ENCODE measurements at places on chromosomes 7 and 10.

DNA sequence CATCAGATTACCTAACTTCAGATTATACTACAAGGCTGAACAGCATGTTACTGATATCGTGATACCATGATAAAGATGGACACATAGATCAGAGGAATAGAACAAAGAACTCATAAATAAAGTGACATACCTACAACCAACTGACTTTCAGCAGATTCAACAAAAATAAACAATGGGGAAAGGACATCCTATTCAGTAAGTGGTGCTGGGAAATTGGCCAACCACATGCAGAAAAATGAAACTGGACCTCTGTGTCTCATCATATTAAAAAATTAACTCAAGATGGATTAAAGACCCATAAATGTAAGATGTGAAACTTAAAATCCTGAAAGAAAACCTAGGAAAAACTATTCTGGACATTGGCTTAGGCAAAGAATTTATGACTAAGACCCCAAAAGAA is 158.6 kb downstream of the ZEB1 start:
- DNase-seq = no peak

DNA sequence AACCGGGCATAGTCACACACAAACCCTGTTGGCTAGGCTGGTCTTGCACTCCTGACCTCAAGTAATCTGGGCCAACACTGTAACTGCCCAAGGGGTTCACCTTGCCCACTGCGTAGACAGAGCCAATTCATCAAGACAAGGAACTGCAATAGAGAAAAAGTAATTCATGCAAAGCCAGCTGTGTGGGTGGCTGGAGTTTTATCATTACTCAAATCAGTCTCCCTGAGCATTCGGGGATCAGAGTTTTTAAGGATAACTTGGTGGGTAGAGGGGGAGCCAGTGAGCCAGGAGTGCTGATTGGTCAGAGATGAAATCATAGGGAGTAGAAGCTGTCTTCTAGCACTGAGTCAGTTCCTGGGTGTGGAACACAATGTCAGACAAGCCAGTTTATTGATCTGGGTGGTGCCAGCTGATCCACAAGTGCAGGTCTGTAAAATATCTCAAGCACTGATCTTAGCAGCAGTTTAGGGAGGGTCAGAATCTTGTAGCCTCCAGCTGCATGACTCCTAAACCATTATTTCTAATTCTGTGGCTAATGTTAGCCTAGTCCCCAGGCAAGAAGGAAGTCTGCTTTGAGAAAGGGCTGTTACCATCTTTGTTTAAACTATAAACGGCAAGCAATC is 15.6 kb upstream of the FXYD4 start:
- peak; percentile 53 for DNase-seq

DNA sequence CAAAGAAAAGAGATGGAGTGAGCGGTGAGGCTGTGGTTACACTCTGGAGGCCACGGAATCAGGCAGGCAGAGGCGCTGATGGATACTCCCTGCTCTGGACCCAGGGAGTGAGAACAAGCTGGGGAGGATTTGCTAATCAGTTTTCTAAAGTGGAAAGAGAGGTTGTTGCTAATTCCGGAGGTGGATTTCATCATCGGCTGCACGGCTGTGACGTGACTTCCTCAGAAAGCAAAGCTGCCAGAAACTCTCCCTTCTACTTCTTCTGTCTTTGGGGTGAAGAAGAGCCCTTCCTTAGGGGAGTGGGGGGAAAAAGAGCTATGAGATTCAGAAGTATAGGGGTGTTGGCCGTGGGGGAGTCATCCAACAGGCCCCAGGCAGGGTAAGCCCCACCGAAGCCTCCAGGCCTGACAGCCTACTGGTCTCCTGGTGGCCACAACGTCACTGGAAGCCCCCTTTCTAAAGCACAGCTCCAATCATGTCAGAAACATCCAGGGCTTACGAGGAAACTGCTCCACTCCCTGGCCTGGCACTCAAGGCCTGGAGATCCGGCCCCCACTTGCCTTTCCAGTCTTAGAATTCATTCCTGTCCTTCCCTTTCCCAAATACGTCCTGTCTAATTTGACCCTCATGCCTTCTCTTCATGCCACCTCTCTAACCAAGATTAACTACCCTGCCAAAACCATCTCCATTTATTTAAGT is 114.5 kb downstream of the HIP1 start:
- DNase-seq = peak; percentile 79

GRCh38 chr7:11213266-11213665 is 239.6 kb downstream of the PHF14 start:
- DNase-seq = no peak

DNA sequence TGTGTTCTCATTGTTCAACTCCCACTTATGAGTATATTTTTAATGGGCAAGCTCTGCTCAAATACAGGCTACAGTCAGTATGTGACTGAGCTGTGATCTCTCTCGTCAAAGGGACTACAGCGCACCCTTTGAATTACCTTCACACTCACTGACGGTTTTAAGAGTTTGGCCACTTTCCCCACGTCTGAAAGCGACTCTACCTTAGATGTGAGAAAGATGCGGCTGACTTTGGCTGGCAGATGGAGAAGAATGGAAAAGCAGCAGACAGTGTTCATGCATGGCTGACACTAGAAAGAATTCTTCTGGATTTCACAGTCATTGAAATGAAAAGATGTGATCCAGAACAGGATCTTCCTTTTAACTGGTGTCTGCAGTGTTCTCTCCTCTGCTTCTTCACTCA is 2.0 kb upstream of the ATRNL1 start:
- no peak for DNase-seq

DNA sequence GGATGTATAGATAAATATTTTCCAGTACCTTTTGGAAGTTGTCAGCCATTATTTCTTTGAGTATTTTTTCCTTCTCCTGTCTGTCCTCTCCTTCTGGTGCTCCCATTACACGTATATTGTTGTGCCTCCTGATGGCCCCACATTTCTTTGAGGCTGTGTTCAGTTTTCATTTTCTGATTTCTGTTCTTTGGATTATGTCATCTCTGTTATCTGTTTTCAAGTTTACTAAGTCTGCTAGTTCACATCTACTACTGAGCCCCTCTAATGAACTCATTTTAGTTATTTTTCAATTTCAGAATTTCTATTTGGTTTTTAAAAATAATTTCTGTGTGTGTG is 16.3 kb downstream of the RBM33 start:
- no peak for DNase-seq

DNA sequence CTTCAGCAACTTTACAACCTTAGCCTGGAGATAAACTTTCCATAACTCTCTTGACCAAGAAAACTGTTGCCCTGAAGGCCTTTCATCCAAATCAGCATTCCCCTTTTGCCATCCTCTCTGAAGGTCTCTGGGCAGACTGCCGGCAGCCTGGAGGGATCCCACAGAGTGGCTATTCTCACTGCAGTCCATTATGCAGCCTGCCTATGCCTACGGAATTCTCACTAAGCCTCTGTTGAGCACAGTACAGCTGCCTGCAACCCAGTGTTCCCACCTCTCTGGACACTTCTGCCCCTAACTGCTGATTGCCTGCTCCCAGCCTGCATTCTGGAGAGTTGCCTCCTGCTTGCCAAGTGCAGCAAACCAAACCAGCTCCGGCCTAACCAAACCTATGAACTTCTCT is 548.9 kb upstream of the STEAP1 start:
- no peak for DNase-seq

DNA sequence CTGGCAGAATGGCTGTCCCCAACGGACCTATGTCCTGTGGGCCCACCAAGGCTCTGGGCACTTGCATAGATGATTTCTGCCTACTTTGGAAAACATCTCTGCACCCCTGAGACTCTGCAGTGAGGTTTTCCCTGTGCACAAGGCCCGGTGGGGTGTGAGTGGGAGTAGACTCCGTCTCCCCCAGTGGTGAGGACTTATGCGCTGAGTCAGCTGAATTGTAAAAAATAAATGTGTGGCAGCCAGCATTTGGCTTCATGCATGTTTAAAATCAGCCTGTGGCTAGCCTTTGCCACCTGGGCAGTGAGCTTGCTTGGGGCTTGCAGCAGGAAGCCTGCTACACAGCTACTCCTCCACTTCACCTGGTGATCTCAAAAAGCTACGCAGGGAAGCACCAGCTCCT is 139.3 kb upstream of the WDR11 start:
- no peak for DNase-seq

DNA sequence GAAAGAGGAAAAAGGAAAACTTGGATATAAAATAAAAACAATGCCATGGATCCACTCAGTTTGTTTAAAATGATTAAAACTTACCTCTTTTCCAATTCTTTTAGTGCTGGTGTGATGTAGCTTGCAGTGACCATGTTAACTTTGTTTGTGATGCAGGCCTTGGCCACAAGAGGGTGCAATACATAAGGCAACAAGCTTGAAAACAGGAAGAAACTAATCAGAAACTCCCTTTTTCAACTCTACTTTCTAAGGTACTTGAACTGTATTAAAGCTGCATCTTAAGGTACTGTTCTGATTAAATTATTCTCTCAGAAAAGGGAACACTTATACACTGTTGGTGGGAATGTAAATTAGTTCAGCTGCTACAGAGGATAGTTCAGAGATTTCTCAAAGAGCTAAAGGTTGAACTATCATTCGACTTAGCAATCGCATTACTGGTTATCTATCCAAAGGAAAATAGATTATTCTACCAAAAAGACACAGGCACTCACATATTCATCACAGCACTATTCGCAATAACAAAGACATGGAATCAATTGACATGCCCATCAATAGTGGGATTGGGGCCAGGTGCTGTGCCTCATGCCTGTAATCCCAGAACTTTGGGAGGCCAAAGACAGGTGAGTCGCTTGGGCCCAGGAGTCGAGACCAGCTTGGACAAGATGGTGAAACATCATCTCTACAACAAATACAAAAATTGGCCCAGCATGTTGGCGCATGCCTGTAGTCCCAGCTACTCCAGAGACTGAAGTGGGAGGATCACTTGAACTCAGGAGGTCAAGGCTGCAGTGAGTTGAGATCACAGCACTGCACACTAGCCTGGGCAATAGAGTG is 50.9 kb downstream of the AASS start:
- peak; percentile 90 for DNase-seq

- DNase-seq = no peak
These were observed 63.2 kb downstream of the KAT6B start for GRCh38 chr10:74889662-74889998.

DNA sequence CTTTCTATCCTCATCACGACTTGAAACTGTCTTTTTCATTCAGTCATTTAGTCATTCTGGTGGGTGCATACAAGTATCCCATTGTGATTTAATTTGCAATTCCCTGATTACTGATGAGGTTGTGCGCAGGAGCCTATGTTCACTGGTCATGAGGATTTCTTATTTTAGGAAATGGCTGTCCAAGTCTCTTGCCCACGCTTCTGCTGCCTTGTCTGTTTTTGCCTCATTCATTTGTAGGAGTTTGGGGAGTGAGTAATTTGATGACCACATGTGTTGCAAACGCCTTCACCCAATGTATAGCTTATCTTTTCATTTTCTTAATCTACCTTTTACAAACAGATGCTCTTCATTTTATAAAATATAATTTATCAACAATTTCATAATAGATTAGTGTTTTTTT is 127.3 kb downstream of the ARHGAP22 start:
- DNase-seq = no peak

DNA sequence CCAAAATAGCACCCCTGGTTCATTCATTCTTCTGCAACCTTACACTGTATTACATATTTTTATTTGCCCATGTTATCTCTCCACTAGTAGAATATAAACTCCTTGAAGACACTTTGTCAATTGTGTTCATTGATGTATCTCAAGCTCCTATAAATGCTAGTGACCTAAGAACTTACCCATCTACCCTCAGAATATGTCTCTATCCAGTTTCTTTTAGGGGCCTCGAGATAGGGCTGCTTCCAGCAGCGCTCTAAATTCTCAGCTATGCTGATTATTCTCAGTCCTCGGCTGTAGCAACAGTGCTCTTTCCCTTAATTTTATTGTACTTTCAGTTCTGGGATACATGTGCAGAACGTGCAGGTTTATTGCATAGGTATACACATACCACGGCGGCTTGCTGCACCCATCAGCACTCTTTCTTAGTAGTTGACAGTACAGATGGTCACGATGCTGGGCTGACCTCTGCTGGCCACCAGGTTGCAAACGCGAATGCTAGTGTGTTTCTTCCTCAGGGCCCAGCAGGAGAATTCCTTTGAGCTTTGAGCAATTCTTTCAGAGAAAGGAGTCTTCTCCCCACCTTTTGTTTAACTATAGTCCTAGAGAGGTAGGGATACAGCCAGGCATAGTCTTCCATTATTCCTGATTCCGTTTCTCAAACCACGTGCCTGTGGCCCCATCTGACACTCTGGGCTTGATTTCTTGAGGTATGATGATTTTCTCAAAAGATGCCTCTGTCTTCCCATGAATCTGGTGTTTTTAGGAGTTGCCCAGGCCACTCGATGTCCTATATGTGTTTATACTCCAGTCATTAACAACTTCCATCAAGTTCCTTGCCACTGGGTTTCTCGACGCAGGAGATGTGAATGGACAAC is 49.1 kb upstream of the CDC14C start:
- no peak for DNase-seq

GRCh38 chr7:112500619-112501018 is 19.8 kb downstream of the LSMEM1 start:
- DNase-seq = no peak

- DNase-seq = no peak
These were observed 256.1 kb downstream of the ZMYND11 start for GRCh38 chr10:391305-391704.

DNA sequence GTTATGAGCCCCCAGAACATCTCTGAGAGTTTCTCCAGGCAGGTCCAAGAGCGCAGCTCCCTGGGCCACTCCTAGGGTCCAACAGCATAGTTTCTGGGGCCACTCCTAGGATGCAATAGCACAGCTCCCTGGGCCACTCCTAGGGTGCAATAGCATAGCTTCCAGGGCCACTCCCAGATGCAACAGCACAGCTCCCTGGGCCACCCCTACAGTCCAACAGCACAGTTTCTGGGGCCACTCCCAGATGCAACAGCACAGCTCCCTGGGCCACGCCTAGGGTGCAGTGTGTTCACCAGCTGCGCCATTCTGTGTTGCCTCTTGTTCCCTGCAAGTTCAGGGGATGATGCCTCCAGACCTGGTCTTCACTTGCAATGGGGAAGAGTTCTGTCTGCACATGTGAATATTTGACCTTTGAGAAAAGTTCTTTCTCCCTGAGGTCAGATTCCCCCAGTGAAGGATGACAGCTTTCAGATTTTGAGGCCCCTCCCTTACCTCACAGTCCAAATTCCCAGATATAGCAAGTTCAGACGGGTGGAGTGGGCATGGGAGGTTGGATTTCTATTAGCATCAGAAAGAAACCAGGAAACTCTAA is 43.0 kb upstream of the LEP start:
- no peak for DNase-seq

DNA sequence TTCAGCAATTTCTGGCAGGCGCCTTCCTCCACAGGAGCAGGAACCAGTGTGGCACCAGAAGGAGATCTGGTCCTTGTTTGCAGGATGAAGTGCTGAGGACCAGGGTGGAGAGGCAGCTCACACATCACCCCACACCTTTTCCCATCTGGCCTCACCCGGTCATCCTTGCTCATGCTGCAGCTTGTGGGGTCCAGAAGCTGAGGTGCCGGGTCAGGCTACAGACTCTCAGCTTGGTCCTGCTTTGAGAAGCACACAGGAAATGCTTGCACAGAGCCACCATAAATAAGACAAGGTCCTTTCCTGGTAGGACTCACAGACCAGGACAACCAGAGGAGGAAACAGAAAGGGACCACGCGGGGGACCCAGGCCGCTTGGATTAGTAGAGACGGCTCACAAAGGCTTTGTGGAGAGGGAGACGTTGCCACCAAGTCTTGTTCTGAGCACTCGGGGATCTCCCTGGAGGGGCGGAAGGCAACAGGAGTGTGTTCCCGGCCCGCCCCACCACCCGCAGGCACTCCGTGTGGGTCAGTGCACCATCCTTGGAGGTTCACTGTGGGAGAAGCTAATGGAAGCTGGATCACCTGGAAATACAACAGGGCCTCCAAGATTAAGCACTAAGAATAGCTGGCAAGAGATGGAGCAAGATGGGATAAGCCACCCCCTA is 29.6 kb upstream of the EN2 start:
- DNase-seq = no peak

GRCh38 chr10:107653832-107654287 is 489.4 kb upstream of the SORCS1 start:
- peak; percentile 59 for DNase-seq
